ENCODE measurements at places on chromosomes 6 and 20. TPM values are rescaled to one million over a fixed set of nuclear protein-coding genes. Genes with fewer than 3 reads are reported as not detected.

GRCh38 chr6:27839626-27840475, 72.3 kb downstream of the OR2B2 start:
- peak; percentile 66 for DNase-seq

DNA sequence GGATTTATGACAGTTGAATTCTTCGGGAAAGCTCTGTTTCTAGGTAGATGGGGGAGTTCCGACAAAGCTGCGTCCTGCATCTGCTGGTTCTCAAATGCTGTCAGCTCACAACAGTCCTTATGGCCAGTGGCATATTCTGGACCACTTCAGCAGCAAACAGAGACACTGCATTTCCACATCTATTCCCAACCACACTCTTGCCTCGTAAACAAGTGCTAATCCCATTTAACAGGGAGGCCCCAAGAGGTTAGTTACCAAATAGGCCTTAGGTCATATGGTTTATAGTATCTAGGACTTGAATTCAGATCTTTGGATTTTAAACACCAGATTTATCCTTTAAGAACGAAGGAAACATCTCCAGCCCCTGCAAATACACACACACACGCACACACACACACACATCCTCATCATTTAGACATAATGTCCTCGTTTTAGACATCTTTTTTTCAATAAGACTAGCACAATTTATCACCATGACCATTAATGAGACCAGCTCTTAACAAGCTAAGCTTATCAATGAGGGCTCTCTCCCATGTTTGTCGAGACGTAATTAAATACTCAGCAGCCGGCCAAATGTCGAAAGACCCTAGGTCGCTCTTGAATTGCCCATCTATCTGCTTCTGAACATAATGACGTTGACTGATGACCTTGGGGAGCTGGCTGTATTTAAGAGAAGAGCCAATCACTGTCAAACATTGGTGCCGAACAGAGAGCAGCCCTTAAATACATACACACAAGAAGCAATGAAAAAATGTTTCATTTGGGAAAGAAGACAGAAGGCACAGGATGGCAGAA, 84.5 kb downstream of the PSMG4 start:
- no peak for DNase-seq

- no peak for DNase-seq
These were observed 4.0 kb downstream of the RBBP8NL start for GRCh38 chr20:62423326-62423706.

- DNase-seq, result no peak
These were observed 7.1 kb upstream of the AFDN start for GRCh38 chr6:167819576-167819975.

GRCh38 chr20:37393863-37394542, 48.1 kb downstream of the SRC start:
- no peak for DNase-seq

The NKAPL gene
- 0.15 TPM for total RNA-seq

- DNase-seq, result peak; percentile 21
These were observed 26.9 kb downstream of the CFAP61 start for GRCh38 chr20:20079102-20079784.

The SNPH gene
- 5.9 TPM for total RNA-seq

The MYLK4 gene
- total RNA-seq, result 0.52 TPM

DNA sequence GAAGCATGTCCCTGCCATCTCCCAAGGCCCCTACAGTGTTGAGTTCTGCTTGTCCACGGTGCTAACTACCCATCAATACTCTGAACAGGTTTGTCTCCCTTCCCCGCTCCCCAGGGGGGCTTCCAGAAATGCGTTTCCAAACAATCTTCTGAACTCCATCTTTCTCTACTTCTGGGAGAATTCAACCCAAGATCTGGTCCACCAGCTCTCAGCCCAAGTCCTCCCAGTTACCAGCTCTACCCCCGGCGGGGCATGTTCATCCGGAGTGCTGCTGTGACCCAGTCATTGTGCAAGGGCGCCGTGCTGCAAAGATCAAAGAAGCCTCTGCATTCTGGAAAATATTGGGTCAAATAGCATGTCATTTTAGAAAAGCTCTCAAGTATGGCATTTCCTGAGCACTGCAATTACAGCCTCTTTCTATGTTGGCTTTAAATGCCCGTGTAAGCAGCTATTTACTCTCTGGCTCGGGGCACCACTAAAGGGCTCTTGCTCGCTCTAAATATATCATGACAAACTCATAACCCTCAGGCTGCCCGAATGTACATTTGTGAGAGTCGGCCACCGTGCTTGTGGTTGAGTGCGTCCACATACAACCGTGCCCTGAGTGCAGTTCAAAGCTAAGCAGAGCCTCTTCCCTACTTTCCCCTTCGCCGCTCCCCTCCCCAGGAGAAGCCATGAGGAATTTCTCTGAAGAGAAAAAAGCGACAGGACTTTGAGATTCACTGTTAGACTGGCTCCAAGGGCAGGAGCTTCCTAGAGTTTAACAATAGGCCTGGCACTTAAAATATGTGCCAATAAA, 71.6 kb downstream of the BANF2 start:
- no peak for DNase-seq

GRCh38 chr6:138309695-138310094, 68.0 kb upstream of the SMIM28 start:
- DNase-seq, result no peak

GRCh38 chr6:150250826-150251225, 108.0 kb downstream of the PPP1R14C start:
- DNase-seq, result peak; percentile 36

The GNMT gene
- 0.20 TPM for total RNA-seq

The DCDC2 gene
- total RNA-seq, result 494 TPM

The AVP gene
- total RNA-seq, result not detected

DNA sequence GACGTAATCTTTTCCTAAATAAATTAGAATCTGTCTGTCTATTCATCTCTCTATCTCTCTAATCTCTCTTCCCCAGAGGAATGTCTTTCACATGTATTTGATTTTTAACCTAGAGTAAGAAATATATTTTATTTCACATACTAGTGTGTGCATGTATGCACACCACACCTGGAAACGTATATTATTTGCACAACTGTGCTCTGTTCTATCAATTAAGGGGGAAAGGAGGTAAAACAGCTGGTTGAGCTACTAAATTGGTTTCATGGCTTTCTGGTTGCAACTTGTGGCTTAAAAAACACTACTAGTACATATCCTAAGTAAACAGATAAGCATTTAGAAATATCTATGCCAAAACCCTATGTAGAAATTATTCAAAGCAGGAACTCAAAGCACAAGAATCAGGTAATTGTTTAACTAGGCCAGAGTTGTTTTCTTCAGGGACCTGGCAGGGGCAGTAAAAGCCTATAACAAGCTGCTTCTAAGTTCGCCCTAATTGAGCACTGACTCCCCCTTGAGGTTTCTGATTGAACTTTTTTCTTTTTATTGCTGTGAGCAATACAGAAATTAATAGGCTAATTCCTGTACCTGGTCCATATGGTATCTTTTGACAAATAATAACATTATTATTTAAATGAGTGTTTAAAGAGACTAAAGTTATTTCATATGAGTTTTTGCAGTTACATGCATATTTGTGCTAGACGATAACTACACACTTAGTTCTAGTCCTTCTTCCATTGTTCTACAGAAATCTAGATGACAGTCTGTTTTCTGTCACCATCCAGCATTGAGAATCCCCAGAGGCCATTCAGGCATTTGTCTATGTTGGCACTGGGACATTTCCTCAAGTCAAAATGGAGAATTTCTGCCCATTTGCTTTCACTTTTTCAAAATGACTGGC, 88.6 kb downstream of the MCHR2 start:
- peak; percentile 67 for DNase-seq

The VGLL2 gene
- 0.17 TPM for total RNA-seq

GRCh38 chr6:130372786-130373185, 7.0 kb downstream of the TMEM200A start:
- DNase-seq, result no peak

GRCh38 chr6:35174501-35174900, 33.4 kb upstream of the TCP11 start:
- no peak for DNase-seq

The CTAGE9 gene
- not detected for total RNA-seq

The CFB gene
- 24.3 TPM for total RNA-seq

- no peak for DNase-seq
These were observed 187.8 kb upstream of the PRDM1 start for GRCh38 chr6:105898286-105898685.

The PROKR2 gene
- total RNA-seq, result not detected

GRCh38 chr20:24487648-24488047, 18.2 kb downstream of the SYNDIG1 start:
- DNase-seq, result no peak

The OLIG3 gene
- total RNA-seq, result not detected

GRCh38 chr6:104118274-104118673, 741.4 kb downstream of the HACE1 start:
- DNase-seq, result peak; percentile 49

- no peak for DNase-seq
These were observed 7.2 kb upstream of the PPP1R16B start for GRCh38 chr20:38798266-38798665.

The SEMG1 gene
- not detected for total RNA-seq

The SLC35B2 gene
- 103 TPM for total RNA-seq

DNA sequence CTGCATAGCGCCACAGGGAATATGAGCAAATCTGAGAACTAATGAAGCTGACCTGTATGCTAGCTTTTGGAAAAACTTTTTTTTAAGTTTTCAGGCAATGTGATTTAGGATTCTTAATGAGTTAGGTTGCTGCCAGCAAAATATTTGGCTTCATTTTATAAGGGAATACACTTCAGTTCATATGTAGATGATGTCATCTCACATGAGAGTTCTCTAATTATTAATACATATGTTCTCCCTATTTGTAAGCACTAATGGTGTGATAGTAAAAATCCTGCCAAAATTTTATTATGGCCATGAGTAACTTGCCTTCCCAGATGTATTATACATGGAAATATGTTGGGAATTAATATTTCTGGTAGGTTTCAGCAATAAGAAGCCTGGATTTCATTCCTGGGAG, 573.8 kb downstream of the EPM2A start:
- DNase-seq, result no peak

DNA sequence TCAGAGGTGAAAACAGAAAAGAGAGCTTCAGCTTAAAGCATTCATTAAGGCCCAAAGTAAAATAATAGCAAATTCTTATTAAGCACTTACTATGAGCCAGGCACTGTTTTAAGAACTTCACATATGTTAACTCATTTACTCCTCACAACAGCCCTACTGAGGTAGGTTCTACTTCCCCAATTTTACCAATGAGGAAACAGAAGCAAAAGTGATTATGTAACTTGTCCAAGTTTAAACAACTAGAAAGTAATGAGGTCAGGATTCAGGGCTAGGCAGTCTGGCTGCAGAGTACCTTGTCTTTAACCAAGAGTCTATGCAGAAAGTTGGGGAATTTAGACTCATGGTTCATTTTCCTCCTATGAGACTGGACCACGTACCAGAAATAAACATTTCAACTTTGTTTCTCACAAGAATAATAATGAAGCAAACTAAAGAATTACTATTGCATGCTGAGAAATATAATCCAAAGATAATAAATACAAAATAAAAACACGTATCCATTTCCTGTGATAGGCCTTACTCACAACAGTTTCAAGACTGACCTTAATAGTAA, 3.8 kb downstream of the COL21A1 start:
- DNase-seq, result no peak

GRCh38 chr6:33407132-33407718, 3.6 kb upstream of the PHF1 start:
- DNase-seq, result peak; percentile 72

DNA sequence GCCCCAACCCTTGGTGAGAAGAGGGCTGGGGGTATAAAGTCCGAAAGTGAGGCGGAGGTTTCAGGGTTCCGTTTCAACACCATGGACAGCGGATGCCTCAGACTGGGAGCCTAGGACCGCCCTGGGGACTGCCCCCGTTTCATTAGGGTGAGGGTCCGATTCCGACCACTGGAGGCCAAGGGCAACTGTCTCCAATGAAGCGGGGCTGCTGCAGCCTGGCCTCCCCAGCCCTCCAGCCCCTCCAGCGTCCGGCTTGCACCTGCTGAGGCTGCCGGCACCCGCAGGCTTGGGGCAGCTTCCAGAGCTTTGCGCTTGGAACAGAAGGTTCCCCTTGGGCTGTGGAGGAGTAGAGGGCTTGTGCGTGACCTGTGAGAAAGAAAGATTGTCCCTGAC, 39.9 kb downstream of the YTHDF1 start:
- DNase-seq, result no peak

The DOK5 gene
- total RNA-seq, result under 0.01 TPM

GRCh38 chr6:39576556-39577303, 148.5 kb downstream of the KIF6 start:
- no peak for DNase-seq

The RAET1L gene
- 3.1 TPM for total RNA-seq

- DNase-seq, result no peak
These were observed 71.1 kb downstream of the PERP start for GRCh38 chr6:138036111-138036510.

The ECT2L gene
- total RNA-seq, result 0.10 TPM

- no peak for DNase-seq
These were observed 24.9 kb downstream of the SCAF8 start for GRCh38 chr6:154758125-154758524.

The SUMO4 gene
- 3.2 TPM for total RNA-seq

The FAM184A gene
- total RNA-seq, result 0.99 TPM

DNA sequence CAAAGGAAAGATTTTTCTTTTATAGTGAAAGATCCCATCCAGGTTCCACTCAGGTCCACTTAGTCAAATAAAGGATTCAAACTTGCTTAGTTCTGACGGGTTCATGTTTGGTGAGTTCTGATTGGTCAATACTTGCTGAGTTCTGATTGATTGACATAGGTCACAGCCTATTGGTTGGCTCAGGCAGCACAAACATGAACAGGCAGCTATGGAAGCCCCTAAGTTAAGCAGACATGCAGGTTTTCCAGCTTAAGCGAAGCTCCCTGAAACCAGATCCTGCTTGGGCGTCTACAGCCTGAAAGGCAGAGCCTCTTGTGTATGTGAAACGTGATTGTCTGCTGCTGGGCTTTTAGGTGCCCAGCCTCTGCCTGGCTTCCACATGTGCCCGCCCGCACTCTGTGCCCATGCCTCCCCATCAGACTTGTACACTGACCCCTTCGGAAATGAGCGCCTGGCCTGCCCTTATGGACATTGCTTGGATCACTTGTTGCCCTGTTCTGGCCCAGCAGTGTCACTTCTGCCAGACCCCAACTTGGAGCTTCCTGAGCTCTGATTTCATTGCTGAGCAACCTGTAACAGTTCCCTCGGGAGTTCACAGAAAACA, 45.4 kb upstream of the ECI2 start:
- DNase-seq, result peak; percentile 49

The ID4 gene
- total RNA-seq, result 17.3 TPM

- no peak for DNase-seq
These were observed 32.9 kb downstream of the COX4I2 start for GRCh38 chr20:31670371-31671228.

GRCh38 chr20:34971561-34972235, 16.0 kb downstream of the MYH7B start:
- no peak for DNase-seq

The SLC22A3 gene
- 11.4 TPM for total RNA-seq

The ISM1 gene
- not detected for total RNA-seq

The GJA10 gene
- total RNA-seq, result not detected

The SOX18 gene
- total RNA-seq, result 0.05 TPM

GRCh38 chr6:123352279-123352678, 284.5 kb downstream of the TRDN start:
- DNase-seq, result no peak
